Left renal pelvis (tissue), 4 donors: ENCODE measurements at places on chromosomes 5 and 9.

DNA sequence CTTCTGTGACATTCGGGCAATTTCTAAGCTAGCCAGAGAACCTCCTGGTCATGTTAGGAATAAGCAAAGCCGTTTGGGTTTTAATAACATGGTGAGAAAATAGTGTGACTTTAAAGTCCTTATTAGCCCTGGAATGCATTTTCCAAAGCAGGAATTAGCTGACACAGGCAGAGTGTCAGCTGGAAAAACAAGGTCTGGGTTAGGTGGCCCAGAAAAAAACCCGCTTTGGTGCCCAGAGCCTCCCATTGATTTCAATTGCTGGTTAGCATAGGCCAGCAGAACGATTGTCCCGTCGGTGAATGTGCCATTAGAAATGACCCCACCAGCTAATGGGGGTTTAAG lies 62.1 kb upstream of the CPEB4 start:
- no peak for DNase-seq

DNA sequence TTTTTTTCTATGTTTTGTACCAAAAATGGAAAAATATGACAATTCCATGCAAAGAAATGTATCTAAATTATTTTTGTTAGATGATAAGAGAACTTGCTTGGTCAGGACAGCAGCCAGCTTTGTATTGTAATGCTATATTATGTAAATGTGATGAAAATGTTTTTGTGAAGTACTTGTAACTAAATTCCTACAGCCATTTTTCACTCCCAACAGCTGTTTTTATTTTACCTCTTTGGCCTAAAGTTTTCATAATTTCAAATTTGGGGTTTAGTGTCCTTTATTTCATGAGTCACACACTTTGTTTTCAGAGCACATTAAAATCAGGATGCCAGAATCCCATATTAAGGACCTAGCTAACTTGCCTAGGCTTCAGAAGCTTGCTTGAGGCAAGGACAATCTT lies 64.1 kb downstream of the WDR41 start:
- no peak for DNase-seq

- DNase-seq, result no peak
These were observed 135.3 kb downstream of the YIPF5 start for GRCh38 chr5:144035046-144035740.

- no peak for DNase-seq
These were observed 3.5 kb downstream of the SNCAIP start for GRCh38 chr5:122315521-122315920.

- DNase-seq, result no peak
These were observed 111.1 kb upstream of the RASA1 start for GRCh38 chr5:87156631-87157030.

GRCh38 chr5:74357827-74358226 lies 282.7 kb downstream of the ENC1 start:
- DNase-seq, result no peak

GRCh38 chr5:112012104-112012503 lies 255.1 kb upstream of the NREP start:
- DNase-seq, result no peak

- DNase-seq, result no peak
These were observed 345.6 kb upstream of the ACTBL2 start for GRCh38 chr5:57828221-57828620.
